ENCODE measurements at places on chromosomes 12 and 14. TPM values are rescaled to one million over a fixed set of nuclear protein-coding genes. Genes with fewer than 3 reads are reported as not detected.
A peak's percentile ranks its signal among the peaks of the same experiment; 100 is the strongest.

DNA sequence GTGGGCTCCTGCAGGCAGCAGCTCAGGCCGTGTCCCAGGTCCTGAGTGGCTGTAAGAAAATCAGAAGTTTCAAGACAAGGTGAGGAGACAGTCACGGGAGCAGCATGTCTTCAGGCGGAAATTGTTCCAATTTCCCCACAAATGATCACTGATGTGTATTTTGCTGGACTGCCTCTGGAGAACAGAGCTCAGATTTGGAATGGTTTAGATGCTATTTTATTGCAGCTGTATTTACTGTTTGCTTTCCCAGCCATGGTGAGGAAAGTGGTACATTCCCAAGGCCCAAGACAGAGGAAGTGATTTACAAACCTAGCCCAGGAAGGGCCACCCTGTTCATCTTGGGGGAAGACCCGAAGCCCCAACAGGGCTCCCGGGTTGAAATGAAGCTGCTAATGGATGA lies 195.6 kb downstream of the CHST11 start:
- peaks cover 5% of the 10 kb centered on the region for H3K36me3 ChIP-seq
- no peak overlapping the region for H3K27ac ChIP-seq
- no peak for DNase-seq

- no peaks in the 10 kb centered on the region for H3K27me3 ChIP-seq
- no peak overlapping the region for H3K27ac ChIP-seq
- H3K36me3 ChIP-seq, result no peaks in the 10 kb centered on the region
- no peaks in the 10 kb centered on the region for H3K4me1 ChIP-seq
- no peak for DNase-seq
Observed at GRCh38 chr12:93272997-93273396, 104.7 kb upstream of the NUDT4 start.

- no peaks in the 10 kb centered on the region for H3K4me1 ChIP-seq
- no peaks in the 10 kb centered on the region for H3K36me3 ChIP-seq
- no peak overlapping the region for H3K27ac ChIP-seq
- H3K27me3 ChIP-seq, result no peaks in the 10 kb centered on the region
- peak overlapping the region; percentile 31 for H3K4me3 ChIP-seq
Observed at GRCh38 chr14:94180655-94181271, 6.6 kb downstream of the PPP4R4 start.

SYT1 gene
- 0.10 TPM for polyA plus RNA-seq

DNA sequence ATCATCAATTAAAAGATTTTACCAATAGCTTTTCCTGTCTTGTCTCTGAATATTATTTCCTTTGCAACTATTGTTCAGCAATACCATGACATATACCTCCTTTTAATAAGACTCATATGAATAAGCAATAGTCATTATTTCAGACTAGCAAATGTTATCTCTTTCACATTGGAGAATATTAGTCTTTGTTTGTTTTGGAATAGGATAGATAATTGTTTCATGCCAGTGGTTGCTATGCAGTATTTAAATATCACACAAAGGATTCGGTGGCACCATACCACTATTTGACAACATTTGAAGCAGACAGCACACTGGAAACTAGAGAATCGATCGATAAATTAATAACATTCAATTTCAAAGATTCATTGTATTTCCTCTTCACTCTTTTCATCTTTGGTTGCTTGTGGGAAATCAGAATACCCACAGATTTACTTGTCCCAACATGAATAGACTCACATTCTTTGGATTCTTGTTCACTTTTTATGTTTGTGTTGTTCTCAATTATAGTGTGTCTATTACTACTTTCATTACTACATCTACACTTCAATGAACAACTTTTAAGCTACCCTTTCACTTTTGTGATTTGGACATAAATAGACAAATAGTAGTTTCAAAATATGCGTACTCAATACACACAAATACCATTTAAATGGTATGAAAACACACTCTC lies 42.7 kb upstream of the TBPL2 start:
- H3K36me3 ChIP-seq, result no peaks in the 10 kb centered on the region
- no peak overlapping the region for H3K4me3 ChIP-seq
- H3K4me1 ChIP-seq, result no peaks in the 10 kb centered on the region
- H3K27ac ChIP-seq, result no peak overlapping the region
- no peaks in the 10 kb centered on the region for H3K27me3 ChIP-seq

DNA sequence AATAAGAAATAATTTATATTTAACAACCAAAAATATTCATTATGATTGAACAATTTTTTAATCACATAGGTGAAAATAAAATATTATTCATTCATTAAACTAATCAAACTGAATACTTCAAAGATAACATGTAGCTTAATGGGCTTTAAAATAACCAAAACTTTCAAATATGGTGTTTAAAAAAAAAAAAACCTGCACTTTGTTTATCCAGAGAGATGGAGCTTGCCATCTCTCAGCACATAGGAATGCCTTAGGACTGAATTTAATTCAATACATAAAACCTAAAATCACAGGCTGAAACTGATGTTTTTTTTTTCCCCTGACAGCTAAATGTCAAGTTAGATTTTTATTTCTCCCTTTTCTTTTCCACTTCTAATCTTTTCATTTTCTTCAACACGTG lies 14.4 kb upstream of the CCER1 start:
- H3K36me3 ChIP-seq, result no peaks in the 10 kb centered on the region
- no peak for DNase-seq
- H3K4me1 ChIP-seq, result no peaks in the 10 kb centered on the region
- no peak overlapping the region for H3K4me3 ChIP-seq

All from GM12878 (cell line).